ENCODE measurements at places on chromosomes 7 and 10.

DNA sequence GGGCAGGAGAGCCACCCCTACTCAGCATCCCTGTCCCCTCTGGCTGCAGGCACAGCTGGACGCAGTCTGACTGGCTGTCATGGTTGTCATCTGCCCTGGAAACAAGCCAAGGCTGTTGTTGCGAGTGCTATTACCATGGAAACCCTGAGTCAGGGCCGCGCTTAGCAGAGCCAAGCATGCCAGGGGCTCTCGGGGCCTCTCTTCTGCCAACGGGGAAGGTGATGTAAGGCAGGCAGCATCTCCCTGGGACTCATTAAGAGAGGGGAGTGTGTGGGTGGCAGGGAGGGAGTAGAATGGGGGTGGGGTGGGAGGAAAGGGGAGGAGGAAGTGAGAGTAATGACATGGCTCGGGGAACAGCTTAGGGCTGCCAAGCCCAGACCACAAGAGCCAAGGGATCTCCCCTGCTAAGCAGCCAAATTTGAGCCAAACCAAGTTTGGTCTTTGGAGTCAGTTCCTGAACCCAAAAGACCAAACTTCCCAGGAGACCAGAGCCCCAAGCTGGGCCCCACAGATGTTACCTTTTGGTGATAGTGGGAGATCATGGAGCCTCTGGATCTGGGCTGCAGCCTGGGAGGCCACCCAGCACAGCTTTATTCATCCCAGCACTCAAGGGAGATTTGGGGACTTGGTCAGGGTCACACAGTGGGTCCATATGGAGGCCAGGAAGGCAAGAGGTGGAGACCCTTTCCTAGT is 67.6 kb downstream of the TMEM130 start:
- DNase-seq, result no peak

- no peak for DNase-seq
These were observed 19.2 kb downstream of the SHH start for GRCh38 chr7:155792999-155793560.

DNA sequence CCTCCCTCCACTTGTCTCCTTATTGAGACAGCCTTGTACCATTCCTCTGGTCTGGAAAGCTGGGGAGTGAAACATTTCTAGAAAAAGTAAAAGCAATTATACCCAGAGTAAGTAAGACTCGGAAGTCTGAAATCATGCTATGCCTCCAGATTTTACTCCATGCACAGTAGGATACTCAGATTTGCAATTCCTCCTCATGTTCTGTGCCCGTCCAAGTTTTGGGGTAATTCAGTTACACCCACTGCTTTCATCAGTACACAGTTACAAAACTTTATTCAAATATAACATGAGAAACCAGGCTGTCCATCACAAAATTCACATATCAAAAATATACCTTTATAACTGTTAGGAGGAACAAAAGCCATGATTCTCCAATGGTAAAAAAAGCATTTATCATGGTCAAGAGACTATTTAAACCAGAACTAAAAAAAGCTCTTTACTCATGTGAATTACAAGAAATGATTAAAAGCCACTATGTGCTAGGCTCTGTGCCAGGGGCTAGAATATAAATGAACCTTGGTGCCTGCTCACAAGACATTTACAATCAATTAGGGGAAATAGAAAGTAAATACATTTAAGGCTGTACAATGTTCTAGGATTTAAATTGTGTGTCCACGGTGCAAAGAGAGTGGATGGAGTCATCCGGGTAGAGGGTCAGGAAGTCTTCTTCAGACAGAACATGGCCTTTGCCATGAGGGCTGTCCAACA is 320.2 kb downstream of the ELMO1 start:
- DNase-seq, result no peak

GRCh38 chr10:117226813-117227451 is 14.0 kb upstream of the SLC18A2 start:
- DNase-seq, result no peak

DNA sequence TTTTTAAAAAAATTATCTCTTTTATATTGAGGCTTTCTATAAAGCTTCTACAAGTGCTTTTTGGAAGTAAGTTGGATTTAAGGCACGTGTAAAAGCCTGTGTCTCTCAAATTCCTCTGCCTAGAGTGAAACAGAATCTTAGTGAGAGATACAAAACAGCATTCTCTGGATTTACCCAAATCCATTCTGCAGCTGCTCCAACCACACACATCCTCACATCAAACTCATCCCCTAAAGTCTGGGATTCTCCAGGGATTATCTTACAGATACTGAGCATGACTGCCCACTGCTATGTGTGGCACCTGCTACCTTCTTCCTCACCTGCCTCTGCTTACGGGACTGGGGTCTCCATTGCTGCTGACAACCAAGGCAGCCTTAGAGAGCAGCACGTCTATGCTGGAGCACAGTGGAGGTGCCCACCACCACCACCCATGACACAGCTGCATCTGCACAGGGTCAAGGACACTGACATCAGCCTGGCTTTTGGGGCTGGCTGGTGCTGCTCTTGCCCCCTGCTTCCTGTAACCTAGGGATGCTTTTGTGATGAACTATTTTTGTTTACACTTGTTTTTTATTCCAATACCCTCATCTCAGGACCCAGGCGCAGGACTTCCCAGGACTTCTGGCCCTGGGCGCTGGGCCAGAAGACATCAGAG is 139.2 kb upstream of the NAMPT start:
- DNase-seq, result no peak

GRCh38 chr10:80281784-80282765 is 7.4 kb downstream of the MAT1A start:
- no peak for DNase-seq

GRCh38 chr10:59677253-59677831 is 32.3 kb downstream of the SLC16A9 start:
- no peak for DNase-seq

DNA sequence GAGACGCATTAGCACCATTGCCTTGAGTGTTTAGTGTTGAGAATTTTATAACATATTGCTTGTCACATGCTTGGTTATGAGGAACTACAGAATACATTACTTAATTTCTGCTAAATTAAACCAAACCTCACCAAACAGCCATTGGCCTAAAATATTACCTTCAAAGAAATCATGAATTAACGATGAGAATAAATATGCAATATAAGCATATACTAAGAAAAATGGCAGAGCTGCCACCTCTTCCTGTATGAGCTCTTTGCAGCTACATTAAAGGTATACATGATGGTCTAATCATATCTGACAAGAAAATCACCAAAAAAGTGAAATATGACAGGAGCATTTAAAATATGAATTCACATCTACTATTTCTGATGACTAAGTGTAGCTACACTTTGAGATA is 5.2 kb upstream of the RHEB start:
- no peak for DNase-seq

DNA sequence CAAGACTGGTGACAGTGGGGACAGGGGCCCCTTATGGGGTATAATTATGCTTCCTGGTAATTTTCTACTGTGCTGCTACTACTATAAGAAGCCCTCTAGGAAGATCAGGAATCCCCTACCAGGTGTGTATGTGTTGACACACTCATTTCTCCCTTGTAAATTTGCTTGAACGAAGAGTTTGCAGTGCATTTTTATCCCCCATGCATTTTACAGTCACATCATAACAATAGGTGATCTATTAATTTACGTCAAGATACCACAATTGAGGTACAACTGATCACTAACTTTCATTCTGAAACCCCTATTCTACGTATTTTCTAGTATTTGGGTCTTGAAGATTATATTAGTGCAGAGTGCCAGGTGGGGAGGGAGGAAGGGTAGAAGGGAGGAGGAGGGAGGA is 252.2 kb downstream of the NSUN6 start:
- no peak for DNase-seq

DNA sequence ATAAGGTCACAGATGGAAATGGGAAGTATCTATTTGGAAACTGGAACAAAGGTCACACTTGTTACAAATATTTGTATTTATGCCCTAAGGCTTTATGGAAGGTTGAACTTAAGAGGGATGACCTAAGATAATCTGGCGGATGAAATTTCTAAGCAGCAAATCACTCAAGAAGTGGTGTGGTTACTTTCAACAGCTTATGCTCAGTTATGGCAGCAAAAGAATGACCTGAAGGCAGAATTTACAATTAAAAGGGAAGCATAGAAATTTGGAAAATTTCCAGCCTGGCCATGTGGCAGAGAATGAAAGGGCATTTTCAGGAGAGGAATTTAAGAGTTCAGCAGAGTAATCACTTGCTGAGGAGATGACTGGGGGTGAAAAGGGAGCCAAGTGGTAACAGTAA is 95.8 kb upstream of the TNS3 start:
- DNase-seq, result no peak

- DNase-seq, result no peak
These were observed 16.7 kb downstream of the RAMP3 start for GRCh38 chr7:45174328-45174610.

- DNase-seq, result no peak
These were observed 42.3 kb upstream of the MDFIC start for GRCh38 chr7:114879554-114879953.

DNA sequence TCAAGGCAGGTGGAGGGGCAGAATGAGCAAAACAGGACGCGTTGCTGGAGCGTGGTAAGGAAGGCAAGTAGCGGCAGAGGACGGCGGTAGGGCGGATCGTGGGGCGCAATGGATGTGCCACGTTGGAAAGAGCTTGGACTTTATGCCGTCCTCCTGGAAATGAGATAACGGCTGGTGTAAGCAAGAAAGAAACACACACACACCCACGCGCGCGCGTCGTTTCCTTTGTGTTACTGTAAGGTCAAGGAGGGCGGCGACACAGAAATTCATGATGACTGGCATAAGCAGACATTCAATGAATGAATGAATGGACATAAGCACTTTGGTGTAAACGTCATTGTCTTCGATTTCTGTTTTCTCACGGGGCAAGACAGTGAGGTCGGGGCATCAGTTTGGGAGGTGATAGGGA is 683 bp upstream of the ENTPD7 start:
- peak; percentile 31 for DNase-seq

- no peak for DNase-seq
These were observed 96.5 kb upstream of the NPS start for GRCh38 chr10:127452568-127452967.

DNA sequence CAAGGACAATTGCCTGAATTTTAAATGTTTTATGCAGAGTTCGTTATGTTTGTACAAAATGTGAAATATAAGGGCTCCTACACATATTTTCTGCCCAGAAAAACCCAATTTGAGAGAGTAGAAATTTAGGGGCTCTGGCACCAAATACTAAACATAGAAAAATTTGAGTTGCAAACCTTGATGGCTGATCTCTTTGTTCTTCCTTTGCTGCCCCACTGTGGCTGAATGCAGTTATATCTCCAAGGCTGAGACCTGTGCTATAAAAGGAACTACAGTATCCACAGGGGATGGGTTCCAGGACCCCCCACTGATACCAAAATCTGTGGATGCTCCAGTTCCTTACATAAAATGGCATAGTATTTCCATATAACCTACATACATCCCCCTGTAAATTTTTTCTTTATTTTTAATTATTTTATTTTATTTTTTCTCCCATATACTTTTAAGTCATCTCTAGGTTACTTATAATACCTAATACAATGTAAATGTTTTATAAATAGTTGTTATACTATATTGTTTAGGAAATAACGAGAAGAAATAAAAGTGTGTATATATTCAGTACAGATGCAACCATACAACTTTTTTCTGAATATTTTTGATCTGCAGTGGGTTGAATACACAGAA is 22.5 kb downstream of the CFAP43 start:
- DNase-seq, result no peak

- no peak for DNase-seq
These were observed 21.0 kb upstream of the TSPAN33 start for GRCh38 chr7:129123510-129123857.

DNA sequence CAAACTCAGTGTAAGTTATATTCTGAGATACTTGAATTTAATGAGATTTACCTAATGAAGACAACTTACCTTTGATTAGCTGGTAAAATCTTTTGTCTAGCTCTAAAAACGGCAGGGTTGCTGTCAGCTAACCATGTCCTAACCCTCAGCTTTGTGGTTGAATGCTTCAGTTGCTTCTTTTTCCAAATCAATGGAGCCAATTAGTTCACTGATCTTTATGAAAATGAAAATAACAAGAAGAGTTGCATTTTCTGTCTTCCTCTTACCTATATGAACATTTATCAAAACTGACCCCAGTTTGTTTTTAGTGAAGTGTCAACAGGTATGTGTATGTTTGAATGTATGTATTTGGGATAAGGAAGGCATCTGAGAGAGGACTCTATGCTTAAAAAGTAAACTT is 253.1 kb upstream of the MTPN start:
- no peak for DNase-seq

GRCh38 chr7:47574482-47575329 is 7.2 kb downstream of the TNS3 start:
- DNase-seq, result no peak

DNA sequence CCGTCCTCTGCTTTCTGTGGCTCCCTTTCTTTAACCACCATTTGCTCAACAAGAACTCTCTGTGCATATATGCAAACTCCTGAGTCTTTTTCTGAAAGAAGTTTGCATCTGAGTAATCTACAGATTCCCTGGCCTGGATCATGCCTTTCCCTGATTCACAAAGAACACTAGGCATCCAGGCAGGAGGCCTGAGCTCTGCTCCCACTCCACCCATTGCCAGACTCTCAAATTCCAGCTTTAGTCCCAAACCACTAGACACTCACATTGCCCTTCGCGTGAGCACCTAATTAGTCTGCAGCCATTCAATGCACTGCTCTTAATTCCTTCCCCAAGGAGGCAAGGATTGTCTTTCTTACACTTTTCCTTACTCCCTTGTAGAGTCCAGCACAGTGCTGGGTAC is 60.9 kb downstream of the ABCC2 start:
- DNase-seq, result no peak

Data from stimulated activated CD8-positive, alpha-beta memory T cell treated with anti-CD3 and anti-CD28 coated beads, Interleukin-4, amount 100 ng/mL, for 4 hours (primary cell).